Astrocyte (in vitro differentiated cells and primary cell): ENCODE measurements at places on chromosomes 2 and 18.

GRCh38 chr2:236014408-236015131, 153.6 kb downstream of the GBX2 start:
- DNase-seq: no peak

GRCh38 chr2:49661809-49662208, 507.5 kb upstream of the FSHR start:
- DNase-seq: no peak

GRCh38 chr2:117684919-117685318, 129.6 kb upstream of the DDX18 start:
- no peak for DNase-seq

- peak; percentile 48 for DNase-seq
Observed at GRCh38 chr2:205684871-205685313, 2.6 kb downstream of the NRP2 start.

GRCh38 chr2:145799595-145800108, 1279.7 kb upstream of the ZEB2 start:
- no peak for DNase-seq

- no peak for DNase-seq
Observed at GRCh38 chr2:84897773-84898172, 7.7 kb upstream of the TMSB10 start.

GRCh38 chr2:71608441-71608840, 155.1 kb downstream of the DYSF start:
- no peak for DNase-seq

DNA sequence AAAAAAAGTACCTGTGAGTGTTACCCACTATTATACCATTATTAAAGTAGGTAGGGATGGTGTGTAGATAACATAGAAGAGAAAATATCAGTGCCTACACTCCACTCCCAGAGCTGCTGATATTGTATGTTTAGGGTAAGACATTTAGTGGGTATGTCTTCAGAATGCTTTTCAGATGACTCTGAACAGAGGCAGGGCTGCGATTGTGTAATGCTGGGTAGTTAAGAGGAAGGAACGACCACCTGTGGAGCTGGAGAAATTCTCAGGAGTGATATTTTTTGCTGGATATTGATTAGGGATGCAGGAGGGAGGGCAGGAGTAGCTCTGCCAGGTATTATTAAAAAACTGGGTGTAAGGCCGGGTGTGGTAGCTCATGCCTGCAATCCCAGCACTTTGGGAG, 2.8 kb downstream of the CNOT11 start:
- no peak for DNase-seq

- DNase-seq: no peak
Observed at GRCh38 chr18:36771245-36771644, 57.6 kb downstream of the TPGS2 start.

DNA sequence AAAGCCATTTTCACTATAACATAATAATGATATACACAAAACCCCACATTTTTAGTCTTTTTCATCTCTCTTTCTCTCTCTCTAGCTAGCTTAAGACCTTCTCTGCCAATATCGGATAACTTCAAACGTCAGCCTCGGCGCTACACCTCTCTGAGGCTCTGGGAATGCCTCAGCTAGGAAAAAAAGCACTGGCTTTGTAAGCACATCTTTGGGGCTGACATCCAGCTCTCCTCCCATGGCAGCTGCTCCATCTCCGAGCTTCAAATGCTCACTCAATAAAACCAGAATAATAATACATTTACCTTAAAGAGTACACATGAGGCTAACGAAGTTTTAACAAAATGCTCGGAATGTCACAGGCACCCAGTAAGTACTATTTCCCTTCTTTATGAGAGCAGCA, 10.8 kb downstream of the RNU4ATAC start:
- no peak for DNase-seq

DNA sequence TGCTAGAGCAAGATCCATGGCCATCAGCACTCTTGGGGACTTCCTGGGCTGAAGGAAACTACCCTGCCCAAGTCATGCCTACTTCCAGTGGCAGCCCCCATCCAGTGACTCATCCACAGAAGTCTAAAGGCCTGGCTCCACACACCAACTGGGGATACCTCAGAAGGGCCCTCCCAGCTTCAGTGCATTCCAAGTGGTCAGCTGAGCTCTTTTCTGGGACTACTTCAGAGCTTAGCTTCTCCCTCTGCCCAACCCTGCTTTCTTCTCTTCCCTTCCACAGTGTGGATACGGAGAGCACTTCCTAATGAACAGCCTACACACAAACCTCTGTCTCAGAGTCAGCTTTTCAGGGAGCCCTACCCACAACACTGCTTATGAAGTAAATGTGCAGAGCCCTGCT, 66.5 kb downstream of the CLHC1 start:
- peak; percentile 70 for DNase-seq

GRCh38 chr18:63376538-63376937, 9.5 kb upstream of the KDSR start:
- DNase-seq: no peak

DNA sequence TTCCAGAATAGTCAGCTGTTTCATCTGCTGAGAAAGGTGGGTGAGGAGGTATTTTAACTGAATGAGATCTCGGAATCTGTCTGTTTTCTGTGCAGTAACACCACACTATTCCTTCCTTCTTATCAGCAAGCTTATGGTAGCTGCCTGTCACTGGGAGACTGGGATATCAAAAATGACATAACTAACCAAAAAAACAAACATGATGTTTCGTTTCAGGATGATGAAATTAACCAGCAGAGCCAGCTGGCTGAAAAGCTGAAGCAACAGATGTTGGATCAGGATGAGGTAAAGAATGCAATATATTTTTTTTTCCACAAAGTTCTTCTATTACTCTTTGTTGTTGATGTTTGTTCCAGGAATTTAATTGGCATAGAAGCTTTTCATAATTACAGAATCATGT, 59.8 kb upstream of the LYPD6B start:
- no peak for DNase-seq
